Fibroblast of lung (primary cell): ENCODE measurements at places on chromosomes 5 and 9. TPM values are rescaled to one million over a fixed set of nuclear protein-coding genes. Genes with fewer than 3 reads are reported as not detected.
A peak's percentile ranks its signal among the peaks of the same experiment; 100 is the strongest.

- no peaks in the 10 kb centered on the region for H3K36me3 ChIP-seq
- no peak overlapping the region for H3K27ac ChIP-seq
- H3K27me3 ChIP-seq, result no peaks in the 10 kb centered on the region
- peak; percentile 75 for DNase-seq
- no peak overlapping the region for H3K4me3 ChIP-seq
Observed at GRCh38 chr5:173926359-173926758, 38.2 kb downstream of the CPEB4 start.

- H3K36me3 ChIP-seq, result no peaks in the 10 kb centered on the region
- H3K27me3 ChIP-seq, result no peaks in the 10 kb centered on the region
Observed at GRCh38 chr9:237141-237857, 22.6 kb downstream of the DOCK8 start.

ANXA1 gene
- 578 and 966 TPM in 2 replicates for total RNA-seq

DNA sequence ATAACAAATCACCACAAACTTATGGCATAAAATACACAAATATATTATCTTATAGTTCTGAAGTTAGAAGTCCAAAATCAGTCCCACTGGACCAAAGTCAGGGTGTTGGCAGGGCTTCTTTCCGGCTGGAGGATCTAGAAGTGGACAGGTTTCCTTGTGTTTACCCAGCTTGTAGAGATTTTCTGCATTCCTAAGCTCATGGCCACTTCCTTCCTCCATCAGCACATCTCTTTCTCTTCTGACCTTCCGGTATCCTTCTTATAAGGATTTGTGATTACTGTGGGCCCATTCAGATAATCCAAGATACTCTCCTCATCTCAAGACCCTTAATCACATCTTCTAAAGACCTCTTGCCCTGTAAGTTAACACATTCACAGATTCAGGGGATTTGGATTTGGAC lies 97.6 kb downstream of the RAB3C start:
- H3K27ac ChIP-seq, result no peak overlapping the region
- H3K4me3 ChIP-seq, result no peak overlapping the region
- H3K27me3 ChIP-seq, result no peaks in the 10 kb centered on the region
- no peak for DNase-seq
- no peaks in the 10 kb centered on the region for H3K4me1 ChIP-seq
